NCI-H1417 treated with DMSO at 0.1 percent for 48 hours (cell line): ENCODE measurements at places on chromosomes 5 and 9.

GRCh38 chr5:84273517-84273883 lies 111.2 kb downstream of the EDIL3 start:
- no peak for DNase-seq

DNA sequence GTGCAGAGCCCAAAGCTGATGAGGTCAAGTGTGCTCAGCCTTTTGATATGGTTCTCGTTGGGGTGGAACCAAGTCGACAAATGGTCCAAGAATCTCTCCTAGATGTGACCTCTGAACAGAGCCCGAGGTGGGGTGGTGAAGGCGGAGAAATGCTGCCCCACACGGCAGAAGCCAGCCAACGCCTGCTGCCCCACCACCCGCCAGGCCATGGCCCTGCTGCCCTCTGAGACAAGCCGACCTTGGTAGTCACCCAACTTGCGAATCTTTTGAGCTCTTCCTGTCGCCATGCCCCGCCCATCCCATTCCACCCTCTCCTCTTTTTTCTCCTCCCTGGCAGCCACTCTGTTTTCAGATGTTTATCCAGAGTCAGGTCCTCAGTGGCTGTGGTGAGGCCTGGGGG lies 91.5 kb upstream of the EGFLAM start:
- no peak for DNase-seq

- no peak for DNase-seq
These were observed 203.0 kb downstream of the TTLL11 start for GRCh38 chr9:121889990-121890563.

DNA sequence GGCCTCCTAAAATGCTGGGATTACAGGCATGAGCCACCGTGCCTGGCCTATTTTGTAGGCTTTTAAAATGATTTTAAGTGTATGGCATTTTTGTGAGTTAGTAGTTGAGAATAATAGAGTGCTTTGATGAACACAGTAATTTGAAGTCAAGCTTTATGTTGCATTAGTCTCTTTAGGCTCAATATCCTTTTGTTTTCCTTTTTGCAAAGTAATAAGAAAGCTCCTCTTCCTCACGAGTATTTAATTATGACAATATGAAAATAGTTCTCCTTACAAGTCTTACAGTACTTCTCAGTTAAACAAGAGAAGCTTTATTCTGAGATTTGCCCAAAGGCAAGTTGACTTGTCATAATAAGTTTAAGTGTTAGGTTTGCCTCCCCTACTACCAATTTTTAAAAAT lies 69.0 kb downstream of the TJP2 start:
- DNase-seq, result no peak
